ENCODE measurements at places on chromosomes 16 and 17.

DNA sequence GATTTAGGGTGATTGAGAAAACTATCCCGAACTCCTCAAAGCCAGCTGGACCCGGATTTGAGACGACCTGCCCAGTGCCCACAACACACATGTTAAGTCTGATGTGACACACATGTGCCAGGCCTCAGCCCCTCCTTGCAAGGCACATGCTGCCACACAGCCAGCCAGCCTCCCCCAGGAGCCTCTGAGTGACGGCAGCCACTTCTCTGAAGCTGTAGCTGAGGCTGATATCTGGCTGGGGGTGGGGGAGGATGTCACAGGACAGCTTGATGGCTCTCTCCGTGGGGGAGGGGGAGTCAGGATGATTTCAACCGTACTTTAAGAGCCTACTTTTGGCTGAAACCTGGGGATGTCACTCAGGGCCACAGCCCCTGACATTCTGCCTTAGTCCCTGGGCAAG lies 40.9 kb downstream of the SRCIN1 start:
- DNase-seq: no peak

DNA sequence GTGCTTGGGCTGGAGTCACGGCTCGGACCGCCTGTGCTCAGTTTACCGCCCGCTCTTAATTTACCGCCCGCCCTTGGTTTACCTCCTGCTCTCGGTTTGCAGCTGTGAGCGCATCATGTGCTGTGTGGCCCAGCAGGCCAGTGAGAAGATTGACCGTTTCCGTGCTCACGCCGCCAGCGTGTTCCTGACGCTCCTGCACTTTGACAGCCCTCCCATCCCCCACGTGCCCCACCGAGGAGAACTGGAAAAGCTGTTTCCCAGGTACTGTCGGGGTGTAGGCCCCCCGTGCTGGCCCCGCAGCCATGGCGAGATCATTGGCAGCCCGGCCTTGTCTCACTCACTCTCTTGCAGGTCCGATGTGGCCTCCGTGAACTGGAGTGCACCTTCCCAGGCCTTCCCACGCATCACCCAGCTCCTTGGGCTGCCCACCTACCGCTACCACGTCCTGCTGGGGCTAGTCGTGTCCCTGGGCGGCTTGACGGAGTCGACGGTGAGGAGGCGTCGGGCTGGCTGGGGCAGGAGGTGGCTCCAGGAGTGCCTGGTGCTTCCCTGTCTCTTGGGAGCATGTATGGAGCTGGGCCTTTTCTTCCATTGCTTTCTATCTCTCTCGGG lies 89.3 kb upstream of the ZNF750 start:
- DNase-seq: no peak

DNA sequence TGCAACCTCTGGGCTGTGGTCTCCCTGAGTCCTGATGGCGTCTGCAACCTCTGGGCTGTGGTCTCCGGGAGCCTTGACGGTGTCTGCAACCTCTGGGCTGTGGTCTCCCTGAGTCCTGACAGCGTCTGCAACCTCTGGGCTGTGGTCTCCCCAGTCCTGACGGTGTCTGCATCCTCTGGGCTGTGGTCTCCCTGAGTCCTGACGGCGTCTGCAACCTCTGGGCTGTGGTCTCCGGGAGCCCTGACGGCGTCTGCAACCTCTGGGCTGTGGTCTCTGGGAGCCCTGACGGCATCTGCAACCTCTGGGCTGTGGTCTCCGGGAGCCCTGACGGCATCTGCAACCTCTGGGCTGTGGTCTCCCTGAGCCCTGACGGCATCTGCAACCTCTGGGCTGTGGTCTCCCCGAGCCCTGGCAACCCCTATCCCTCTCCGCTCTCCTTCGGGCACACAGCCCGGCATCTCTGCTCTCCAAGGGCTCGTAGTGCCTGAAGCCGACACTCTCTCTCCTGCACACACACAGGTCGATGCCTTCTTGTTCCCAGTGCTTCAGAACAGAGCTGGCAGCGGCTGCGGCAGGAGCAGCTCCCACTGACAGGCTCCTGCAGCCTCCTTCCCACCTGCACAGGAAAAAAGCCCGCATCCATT lies 45.6 kb downstream of the METRNL start:
- no peak for DNase-seq

- DNase-seq: no peak
These were observed 192.8 kb downstream of the BANP start for GRCh38 chr16:88144028-88144511.

GRCh38 chr16:85123891-85124635 lies 11.8 kb upstream of the CIBAR2 start:
- DNase-seq: peak; percentile 91

- DNase-seq: peak; percentile 90
These were observed 9.9 kb upstream of the EDC4 start for GRCh38 chr16:67862623-67863583.

DNA sequence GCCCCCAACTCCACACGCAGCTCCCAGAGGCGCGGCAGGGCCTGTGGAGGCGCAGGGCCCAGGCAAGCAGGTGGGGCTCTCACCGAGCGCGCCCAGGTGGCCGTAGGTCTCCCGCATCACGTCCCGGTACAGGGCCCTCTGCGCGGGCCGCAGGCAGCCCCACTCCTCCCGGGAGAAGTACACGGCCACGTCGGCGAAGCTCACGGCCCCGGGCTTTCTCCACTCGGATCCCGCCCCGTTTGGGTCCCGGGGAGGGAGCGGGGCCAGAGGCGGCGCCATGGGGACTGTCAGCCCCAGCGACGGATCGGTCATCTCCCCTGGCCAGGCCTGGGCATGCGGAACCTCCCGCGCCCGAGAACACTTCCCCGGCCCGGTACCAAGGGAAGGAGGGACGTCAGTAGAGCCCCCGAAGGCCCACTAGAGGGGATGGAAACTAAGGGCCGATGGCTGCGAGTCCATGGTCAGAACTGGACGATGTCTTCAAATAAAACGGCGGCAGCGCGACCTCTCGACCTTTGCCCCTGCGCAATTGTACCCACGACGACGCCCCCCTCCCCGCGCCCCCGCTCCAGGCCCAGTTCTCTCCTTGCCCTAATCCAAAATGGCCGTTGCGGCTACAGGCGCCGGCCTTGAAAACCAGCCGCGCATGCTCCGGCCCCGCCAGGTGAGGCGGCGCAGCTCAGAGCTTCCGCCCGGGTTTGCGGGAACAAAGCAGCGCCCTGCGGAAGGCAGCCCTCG lies at the start of gene ZNF747:
ZNF747 (minus strand) TSS at position 491 of the 738 bp plus-strand sequence; CDS start at position 312, 179 bp downstream.
- DNase-seq: peak; percentile 89

- no peak for DNase-seq
These were observed 177.7 kb downstream of the MYO1D start for GRCh38 chr17:32699247-32699646.

GRCh38 chr17:50527155-50527762 lies 5.3 kb upstream of the EPN3 start:
- DNase-seq: no peak

GRCh38 chr17:77530591-77530990 lies 389.8 kb downstream of the SEC14L1 start:
- DNase-seq: no peak

DNA sequence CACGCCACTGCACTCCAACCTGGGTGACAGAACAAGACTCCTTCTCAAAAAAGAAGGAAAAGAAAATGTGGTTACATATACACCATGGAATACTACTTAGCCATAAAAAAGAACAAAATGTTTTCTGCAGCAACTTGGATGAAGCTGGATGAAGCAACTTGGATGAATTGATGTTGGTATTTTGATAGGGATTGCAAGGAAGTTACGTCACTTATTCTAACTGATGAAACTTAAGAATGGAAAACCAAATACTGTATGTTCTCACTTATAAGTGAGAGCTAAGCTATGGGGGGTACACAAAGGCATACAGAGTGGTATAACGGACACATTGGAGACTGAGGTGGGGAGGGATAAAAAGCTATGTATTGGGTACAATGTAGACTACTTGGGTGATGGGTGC lies 17.5 kb downstream of the PLA2G10 start:
- DNase-seq: no peak

DNA sequence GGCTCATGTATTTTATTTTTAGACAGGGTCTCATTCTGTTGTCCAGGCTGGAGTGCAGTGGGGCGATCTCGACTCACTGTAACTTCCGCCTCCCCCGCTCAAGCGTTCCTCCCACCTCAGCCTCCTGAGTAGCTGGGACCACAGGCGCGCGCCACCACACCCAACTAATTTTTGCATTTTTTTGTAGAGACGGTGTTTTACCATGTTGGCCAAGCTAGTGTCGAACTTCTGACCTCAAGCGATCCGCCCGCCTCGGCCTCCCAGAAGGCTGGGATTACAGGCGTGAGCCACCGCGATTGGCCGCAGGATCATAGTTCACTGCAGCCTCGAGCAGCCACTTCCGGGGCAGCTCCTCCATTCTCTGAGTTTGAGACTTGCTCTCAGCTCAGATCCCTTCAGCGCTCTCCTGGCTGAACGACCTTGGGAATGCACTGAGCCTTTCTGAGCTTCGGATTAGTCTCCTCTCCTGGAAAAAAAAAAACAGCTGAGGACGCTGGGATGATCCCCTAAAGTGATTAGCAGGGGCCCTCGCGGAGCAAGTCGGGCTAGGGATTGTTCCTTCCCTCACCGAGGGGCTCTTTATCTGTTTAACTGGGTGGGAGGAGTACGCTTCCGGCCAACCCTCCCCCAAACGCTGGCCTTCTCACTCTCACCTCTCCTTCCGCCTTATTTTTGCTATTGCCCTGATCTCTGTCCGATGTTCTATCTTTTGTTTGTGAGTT lies 1.1 kb upstream of the PKMYT1 start:
- DNase-seq: peak; percentile 23

GRCh38 chr16:65375651-65376050 lies 253.8 kb upstream of the CDH11 start:
- DNase-seq: peak; percentile 44

GRCh38 chr16:6484081-6484480 lies 848.6 kb upstream of the RBFOX1 start:
- DNase-seq: no peak

- DNase-seq: no peak
These were observed 1.8 kb downstream of the CCL22 start for GRCh38 chr16:57360321-57360935.

DNA sequence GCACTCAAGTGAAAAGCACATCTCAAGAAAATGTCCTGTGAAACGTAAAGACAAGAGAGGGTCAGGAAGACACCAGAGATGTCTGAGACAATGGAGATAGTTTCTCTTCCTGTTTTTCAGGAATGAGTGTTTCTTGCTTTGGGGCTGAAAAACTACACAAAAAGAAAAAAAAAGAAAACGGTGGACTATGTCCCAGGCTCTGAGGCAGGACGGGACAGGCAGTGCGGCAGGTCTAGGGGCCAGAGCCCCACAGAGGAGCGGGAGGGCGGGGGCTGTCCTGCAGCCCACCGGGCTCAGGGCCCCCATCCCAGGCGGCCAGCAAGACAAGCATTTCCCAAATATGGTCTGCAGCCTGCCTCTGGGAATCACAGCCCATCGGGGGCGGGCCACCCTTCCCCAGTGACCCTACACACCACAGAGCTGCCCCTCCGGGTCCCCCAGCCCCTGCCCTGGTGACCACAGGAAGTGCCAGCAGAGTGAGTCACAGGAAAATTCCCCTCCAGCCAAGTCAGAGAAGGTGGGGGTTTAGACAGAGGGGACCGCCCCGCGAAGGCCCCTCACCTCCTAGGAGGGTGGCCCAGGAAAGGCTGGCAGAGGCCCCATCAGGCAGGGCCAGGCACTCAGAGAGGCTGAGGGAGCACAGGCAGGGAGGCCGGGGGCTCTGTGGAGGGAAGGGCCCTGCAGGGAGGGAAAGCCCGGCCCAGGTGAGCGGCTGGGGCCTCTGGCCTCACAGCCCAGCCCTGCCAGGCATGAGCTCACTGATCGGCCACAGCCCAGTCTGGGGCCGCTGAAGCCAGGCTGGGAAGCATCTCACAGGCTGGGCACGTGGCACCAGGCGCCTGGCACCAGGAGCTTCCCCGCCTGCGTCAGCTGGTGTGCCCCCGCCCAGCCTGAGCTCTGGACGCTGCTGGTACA lies 6.3 kb downstream of the BCAR1 start:
- peak; percentile 97 for DNase-seq

Measured in cardiac fibroblast (primary cell).